ENCODE measurements at places on chromosomes 1 and 21.

- DNase-seq, result no peak
Observed at GRCh38 chr1:183278739-183279591, 92.9 kb downstream of the LAMC2 start.

DNA sequence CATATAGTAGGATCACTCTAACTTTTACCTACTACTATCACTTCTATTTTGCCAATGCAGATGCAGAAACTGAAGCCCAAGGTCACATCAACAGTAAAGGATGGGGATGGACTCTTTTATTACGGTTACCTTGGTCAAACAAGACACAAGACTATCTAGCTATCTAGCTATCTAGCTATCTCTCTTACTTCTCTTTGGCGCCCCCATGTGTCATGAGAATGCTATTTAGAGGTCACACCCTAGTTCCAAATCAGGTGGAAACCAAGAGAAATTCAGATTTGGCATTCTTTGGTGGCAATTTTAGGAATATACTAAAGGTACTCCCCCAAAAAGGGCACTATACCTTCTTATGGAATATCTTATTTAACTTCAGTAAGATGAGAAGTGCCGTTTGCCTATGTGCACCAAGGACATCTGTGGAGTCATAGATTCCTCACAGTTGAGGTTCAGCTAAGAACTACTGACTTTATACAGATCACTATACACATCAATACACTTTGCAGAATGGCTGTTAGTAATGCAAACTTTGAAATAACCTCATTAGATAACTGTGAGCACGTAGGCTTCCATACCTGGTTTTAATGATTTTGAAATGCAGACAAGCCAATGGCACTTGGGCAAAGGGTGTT, 6.7 kb downstream of the ZNF648 start:
- DNase-seq, result no peak

DNA sequence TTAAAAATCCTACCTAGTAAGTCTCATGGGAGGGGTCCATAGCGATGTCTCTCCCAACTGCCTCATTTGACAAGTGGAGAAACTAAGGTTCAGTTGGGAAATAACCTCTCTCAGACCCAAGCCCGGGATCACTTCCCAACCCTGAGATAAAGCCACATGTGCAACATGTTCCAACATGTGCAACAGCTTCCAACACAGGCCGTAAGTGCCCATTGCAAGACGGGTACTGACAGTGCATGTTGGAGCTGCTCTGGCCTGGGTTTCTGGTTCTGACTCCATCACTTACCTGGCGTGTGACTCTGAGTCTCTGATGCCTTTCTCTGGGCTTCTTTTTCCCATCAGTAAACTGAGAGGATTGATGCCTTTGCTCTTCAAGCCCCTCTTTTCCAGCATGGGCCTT, 38.0 kb upstream of the FOXO6 start:
- no peak for DNase-seq

DNA sequence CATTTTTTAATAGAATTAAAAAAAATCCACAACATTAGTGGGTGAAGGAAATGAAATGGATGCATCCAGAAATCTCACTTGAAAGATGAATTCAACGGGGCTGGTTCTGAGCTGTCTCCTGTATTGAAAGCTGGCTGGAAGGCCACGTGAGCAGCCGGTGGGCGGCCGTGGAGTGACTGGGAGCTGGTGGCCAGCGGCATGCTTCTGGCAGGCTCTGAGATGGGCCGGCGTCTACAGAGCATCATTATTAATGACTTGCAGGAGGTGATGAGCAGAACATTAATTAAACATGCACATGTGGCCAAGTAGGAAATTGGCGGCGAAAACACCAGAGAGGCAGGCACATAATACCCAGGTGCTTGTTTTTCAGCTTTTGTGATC, 115.6 kb upstream of the LMO4 start:
- DNase-seq, result no peak

DNA sequence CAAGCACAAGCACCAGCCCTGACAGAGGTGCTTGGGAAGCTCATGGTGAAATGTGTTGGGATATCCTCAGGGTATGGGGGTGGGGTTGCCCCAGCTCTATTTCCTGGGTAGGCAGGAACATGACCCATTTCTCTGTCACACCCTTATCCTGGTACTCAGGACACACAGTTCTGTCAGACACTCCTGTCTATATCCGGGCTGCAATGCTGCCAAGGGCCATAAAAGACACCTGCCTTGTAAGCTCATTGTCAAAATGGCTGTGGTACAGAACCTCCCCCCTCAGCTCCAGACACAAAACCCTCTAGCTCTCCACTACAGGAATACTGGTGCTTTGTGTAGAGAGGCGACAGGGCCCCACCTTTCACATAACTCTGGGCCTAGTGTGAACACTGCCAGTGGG, 636.7 kb downstream of the PLA2G4A start:
- DNase-seq, result no peak

DNA sequence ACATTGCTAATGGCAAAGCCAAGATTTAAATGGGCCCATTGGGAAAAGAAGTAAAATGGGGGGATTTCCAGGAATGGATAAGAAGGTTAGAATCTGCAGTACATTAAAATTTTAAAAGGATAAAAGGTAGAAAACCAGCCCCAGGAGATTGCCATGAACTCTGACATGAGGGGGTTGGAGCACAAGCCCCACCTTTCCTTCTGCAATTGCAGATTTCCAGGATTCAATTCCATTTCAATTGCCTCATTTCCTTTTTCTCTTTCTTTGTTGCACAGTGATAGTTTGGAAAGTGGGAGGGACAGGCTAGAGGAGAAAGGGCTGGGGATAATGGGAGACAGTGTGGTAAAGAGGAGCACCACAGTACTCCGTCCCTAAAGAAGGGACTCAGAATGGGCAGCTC, 238.5 kb upstream of the RAB4A start:
- DNase-seq, result no peak

GRCh38 chr21:35779690-35780570, 280.4 kb downstream of the SETD4 start:
- no peak for DNase-seq

- DNase-seq, result no peak
Observed at GRCh38 chr21:41747943-41748738, 18.7 kb downstream of the RIPK4 start.

DNA sequence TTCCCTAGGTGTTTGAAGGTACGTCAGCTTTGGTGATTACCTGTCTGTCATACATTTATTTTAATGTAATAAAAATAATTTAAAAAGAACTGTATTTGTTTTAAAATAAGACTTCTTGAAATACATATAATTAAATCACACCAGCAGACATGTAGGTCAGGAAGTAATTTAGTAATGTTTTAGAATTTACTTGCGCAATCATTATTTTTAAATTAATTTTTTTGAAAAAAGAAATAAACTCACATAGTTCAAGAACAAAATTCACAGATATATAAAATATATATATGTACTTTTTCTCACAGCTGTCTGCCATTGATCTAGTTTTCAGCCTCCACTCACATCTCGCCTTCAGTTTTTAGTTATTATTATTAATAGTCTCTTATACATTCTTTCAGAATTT, 875.9 kb downstream of the TTLL7 start:
- DNase-seq, result no peak

GRCh38 chr1:239920214-239920613, 171.5 kb upstream of the FMN2 start:
- no peak for DNase-seq

- no peak for DNase-seq
Observed at GRCh38 chr1:196029410-196029809, 578.8 kb downstream of the KCNT2 start.

- no peak for DNase-seq
Observed at GRCh38 chr1:228105996-228106799, 2.9 kb downstream of the MRPL55 start.

GRCh38 chr1:111163363-111163762, 23.3 kb downstream of the CEPT1 start:
- no peak for DNase-seq

- peak; percentile 96 for DNase-seq
Observed at GRCh38 chr1:228486596-228487335, 416 bp upstream of the RNF187 start.

DNA sequence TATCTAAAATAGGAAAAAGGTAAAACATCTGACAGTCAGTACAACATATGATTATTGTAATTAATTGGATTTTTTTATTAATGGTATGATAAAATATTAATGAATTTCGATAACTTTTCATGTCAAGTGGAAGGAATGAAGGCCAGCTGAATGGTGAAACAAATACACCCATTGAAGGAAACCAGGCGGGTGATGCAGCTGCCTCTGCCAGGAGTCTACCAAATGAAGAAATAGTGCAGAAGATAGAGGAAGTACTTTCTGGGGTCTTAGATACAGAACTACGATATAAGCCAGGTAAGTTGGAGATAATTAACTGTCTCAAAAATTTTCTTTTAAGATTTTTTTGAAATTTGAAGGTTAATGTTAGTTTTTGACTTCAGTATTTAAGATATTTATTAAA, 3.2 kb downstream of the SON start:
- DNase-seq, result no peak

DNA sequence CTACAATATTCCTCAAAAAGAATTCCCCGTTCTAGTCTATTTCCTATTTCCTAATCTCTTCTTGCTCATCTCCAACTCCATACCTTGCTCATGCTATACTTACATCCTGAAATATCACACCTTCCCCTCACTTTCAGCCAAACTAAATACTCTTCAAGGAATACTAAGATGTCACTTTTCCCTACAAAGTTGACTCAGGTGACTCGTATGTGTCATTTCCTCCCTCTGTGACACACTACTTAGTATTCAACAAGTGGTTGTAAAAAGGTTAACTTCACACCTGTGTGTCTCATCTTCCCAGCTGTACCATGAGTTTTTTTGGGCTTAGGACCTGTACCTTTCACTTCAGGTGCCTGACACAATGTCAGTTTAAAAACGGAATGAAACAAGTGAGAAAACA, 81.9 kb upstream of the LBR start:
- DNase-seq, result no peak

- no peak for DNase-seq
Observed at GRCh38 chr1:206581571-206581981, 30.7 kb downstream of the EIF2D start.

DNA sequence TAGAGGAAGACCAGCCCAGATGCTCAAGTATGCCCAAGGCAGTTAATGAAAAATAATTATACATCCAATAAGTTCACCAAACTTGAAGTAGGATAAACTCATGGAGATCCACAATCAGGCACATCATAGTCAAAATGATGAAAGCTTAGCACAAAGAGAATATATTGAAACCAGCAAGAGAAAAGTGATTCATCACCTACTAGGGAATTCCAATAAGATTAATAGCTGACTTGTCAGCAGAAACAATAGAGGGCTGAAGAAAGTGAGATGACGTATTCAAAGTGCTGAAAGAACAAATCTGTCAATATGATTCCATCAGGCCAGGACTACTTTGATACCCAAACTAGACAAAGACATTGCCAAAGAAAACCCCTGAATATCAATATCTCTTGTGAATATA, 251.7 kb upstream of the BEND5 start:
- no peak for DNase-seq

GRCh38 chr1:3869751-3870301, 12.6 kb downstream of the DFFB start:
- no peak for DNase-seq

DNA sequence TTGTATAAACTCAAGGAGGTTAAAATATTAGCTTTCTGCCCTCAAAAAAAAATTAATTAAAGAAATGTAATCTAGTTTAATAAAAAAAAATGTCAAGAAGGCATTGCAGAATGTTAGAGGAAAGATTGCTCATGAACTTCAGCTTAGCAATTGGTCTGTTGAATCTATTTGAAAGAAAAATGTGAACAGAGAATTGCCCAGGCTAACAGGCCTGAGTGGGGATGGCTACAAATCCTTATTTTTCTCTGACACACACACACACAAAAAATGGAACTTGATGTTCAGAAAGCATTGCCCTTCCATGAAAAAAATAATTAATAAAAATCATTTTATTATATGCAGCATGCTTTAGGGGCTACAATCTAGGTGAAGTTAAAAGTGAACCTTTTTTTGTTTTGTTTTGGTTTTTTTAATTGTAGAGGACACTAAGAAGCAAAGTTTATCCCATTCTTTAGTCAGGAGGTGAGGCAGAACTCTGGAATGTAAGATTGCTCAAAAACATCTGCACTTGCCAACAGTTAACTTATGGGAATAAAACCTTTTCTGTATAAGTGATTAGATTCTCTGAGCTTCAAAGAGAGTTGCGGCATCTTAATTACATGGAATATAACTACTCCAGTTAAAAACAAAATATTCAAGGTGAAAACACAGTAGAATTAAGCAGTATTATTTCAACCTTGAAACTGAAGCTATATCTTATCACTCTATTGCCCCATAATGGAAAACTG, 658.5 kb upstream of the ADGRL2 start:
- DNase-seq, result no peak

DNA sequence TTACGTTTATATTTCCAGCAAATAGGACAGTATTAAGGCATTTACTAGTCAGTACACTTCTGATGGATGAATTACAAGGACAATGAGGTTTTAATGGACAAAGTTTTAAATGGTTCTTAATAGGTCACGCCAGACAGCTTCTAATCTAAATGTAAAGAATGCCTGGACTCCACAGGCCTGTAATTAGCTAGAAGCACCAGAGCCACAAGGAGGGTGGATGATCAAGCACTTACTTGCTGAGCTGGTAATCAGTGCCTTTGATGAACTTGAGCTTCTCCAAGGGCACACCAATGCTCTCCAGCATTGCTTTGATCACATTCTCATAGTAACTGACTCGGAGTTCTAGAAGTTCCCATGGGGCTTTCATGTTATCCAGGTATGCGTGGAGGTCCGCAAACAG, 6.8 kb downstream of the YARS1 start:
- no peak for DNase-seq

GRCh38 chr1:99650030-99650429, 4.1 kb downstream of the PALMD start:
- DNase-seq, result no peak

- no peak for DNase-seq
Observed at GRCh38 chr21:42851812-42852665, 27.3 kb downstream of the WDR4 start.

- DNase-seq, result no peak
Observed at GRCh38 chr1:97938285-97938642, 17.4 kb upstream of the DPYD start.

DNA sequence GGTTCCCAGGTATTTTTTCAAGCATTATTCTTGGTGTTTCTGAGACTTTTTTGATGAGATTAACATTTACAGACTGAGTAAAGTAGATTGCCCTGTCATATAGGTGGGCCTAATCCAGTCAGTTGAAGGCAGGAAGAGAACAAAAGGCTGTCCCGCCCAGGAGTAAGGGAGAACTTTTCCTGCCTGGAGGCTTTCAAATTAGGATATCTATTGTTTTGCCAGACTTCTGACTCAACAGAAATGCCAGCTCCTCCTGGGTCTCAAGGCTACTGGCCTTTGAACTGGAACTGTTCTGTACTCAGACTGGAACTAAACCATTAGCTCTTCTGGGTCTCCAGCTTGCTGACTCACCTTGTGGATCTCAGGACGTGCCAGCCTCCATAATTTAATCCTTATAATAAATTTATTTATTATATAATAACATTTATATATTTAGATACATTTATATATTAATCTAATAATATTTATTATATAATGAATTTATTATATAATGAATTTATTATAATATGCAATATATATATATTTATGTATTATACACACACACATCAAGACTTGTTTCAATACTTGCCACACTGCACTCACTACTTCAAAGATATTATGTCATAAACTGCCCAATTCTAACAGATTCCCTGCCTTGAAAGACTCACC, 510.8 kb upstream of the B3GALT2 start:
- DNase-seq, result no peak
